ENCODE measurements at places on chromosomes 5 and 9.

GRCh38 chr9:71487061-71487460, 281.3 kb downstream of the CEMIP2 start:
- peak; percentile 20 for DNase-seq

DNA sequence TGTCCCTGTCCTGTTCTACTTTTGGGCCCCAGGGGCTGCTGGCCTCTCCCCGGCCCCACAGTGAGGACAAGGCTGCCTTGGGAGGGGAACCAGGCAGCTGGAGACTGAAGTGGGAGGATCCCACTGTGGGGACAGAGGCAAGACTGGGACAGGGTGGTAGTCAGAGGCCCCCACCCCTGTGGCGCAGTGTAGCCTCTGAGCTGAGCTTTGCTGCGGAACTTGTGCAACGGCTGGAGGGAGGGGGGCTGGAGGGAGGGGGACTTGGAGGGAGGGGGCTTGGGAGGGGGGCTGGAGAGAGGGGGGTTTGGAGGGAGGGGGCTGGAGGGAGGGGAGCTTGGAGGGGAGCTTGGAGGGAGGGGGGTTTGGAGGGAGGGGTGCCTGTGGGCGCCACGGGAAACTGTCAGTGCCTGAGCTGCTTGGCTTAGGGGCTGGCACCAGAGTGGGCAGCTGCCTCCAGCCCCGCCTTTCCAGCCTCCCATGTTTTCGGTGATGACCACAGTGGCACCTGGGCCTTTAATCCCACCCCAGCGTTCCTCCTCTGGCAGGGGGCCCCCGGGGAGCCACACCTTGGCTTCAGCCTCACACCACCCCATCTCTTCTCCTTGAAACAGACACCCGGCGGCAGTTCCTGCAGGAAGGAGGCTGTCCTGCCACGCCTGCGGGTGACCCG, 2.3 kb upstream of the FUT7 start:
- DNase-seq = no peak

GRCh38 chr5:172683645-172684471, 42.8 kb downstream of the NEURL1B start:
- DNase-seq = no peak

DNA sequence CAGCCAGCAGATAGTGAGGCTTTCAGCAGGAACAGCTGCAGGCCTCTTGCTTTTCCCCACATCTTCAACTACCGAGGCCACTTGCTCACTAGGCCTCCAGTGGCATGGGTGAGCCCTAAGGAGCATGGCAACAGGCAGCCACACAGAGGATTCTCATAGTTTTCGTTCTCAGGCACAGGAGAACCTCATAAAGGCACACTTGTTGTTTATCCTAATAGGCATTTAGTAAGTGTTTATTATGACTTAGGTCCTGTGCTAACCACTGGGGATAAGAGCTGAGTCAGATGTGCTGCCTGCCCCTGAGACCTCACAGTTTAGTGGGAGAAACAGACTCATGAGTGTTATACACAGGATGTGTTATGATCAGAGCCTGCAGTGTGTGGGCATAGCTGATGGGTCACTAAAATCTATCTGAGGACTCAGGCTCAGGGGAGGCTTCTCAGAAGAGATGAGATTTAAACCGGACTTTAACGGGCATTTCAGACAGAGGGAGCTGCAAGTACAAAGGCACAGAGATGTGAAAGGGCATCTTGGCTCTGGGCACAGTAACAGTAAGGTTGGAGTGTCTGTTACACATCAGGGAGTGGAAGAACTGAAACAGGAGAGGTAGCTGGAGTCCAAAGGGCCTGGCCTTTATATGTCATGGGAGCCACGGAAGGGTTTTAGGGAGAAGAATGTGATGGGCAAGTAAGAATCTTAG, 21.0 kb upstream of the HEMGN start:
- DNase-seq = peak; percentile 25

- DNase-seq = no peak
Measured at GRCh38 chr5:42666869-42667268, 89.7 kb upstream of the CCDC152 start.

DNA sequence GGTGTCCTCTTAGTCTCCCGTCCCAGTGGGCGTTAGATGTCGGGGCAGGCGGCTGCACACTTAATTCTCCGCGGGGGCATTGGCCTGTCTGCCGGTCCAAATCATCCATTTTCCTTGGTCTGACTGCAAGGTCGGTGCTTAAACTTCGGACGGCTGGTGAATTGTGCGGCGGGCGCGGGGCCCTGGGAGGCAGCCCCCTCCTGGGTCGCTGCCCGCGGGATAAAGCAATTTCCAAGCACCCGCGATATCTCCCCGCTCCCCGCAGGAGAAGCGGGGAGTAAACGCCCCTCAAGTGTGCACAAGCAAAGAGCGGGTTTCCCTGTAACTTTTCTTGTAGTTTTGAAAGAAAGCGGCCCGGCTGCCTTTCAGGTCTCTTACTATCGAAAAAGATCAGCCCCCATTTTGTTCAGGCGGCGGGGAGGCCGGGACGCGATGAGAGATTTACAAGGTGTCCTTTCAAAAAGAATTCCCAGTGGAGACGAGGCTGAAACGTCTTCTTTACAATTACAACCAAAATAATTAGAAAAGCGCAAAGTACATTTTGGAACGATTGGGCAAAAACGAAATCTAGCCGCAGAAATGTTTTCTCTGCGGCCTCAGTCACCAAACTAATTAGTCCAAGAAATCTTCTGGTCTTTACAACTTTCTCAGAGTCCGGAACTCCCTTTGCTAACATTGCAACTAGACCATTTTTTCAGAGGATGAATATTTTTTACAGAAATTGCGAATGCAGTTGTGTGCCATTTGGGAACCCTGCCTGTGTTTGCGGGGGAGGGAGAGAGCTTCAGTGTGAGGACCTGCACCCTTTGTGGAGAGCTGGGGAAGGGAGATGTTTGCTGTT, 1.8 kb downstream of the IRX1 start:
- DNase-seq = no peak

DNA sequence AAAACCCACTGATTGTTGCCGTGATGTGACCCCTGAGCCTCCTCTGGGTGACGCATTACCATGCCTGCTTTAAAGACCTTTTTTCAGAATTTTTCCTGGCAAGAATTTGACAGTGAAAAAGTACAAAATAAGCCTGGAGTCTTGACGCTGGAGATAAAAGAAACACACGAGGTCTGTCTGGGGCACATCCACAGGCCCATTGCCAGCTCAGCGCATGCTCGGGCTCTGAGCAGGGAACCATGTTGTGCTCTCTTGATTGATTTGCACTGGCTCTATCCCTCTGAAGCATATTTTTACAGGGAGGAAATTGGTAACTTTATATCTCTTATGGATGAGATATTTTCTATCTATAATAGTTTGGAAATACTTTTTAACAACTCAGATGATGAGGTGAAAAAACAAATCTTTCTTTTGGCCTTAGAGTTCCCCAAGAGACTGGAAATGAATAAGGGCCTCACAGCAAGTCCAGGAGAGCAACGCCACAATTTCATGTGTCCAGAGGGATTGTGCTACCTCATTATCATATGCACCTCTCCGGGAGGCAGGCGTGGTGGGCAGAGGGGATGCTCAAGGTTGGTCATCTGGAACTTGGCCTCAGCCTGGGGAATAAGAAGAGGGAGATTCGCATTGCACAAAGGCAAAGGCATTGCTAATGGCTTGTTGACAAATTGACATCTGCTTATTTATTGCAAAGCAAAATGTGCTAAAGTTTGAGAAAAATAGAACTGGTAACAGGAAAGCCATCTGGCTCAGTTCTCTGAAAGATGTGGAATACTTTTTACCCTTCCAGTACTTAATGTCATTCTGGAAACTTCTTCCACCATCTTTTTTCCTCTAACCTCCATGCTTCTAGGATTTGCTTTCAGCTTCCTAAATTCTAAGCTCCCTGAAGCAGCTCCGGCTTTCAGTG, 183.8 kb downstream of the PJA2 start:
- no peak for DNase-seq

GRCh38 chr5:149304195-149305078, 32.8 kb downstream of the AFAP1L1 start:
- DNase-seq = no peak

- no peak for DNase-seq
Measured at GRCh38 chr5:72508241-72509170, 1.3 kb upstream of the ZNF366 start.

Measured in AG09309 (cell line).